ENCODE measurements at places on chromosomes 6 and 20.
A peak's percentile ranks its signal among the peaks of the same experiment; 100 is the strongest.

- DNase-seq = no peak
Measured at GRCh38 chr6:156960525-156960924, 183.3 kb downstream of the ARID1B start.

GRCh38 chr6:14450133-14450504, 332.5 kb downstream of the CD83 start:
- DNase-seq = no peak

DNA sequence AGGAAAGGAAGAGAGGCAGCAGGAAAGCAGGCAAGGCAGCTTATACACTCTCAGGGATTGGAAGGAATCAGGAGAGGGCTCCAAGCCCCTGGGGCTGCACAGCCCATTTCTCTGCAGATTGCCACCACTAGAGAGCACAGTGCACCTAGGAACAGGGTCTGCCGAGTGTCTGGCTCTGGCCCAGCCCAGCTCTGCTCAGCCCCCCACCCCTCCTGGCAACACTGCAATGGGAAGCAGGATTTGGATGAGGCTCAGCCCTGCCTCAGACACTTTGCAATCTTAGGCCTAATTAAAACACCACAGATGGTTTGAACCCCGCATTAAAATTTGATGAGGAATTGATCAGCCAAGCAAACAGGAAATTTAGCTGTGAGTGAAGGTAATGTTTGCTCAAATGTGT, 252.7 kb downstream of the DHX35 start:
- DNase-seq = no peak

- DNase-seq = no peak
Measured at GRCh38 chr6:146949425-146949824, 254.8 kb upstream of the STXBP5 start.

GRCh38 chr6:144659202-144660182, 374.4 kb downstream of the UTRN start:
- DNase-seq = no peak

- no peak for DNase-seq
Measured at GRCh38 chr20:35669681-35670080, 5.0 kb upstream of the CPNE1 start.

GRCh38 chr6:35089935-35090505, 51.1 kb downstream of the TCP11 start:
- DNase-seq = no peak

DNA sequence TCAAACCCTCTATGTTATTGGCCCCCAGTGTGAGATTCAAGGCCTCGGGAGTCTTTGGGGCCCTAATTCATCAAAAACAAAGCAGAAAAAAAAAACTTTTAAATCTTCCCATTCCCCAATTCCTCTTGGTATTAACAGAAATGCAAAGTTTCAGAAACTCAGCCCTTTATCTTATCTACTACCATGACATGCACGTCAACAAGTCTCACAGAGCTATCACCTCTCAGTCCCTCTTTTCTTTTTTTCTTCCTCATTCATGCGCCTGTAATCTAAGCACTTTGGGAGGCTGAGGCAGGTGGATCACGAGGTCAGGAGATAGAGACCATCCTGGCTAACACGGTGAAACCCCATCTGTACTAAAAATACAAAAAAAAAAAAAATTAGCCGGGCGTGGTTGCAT, 22.7 kb downstream of the SAMD3 start:
- no peak for DNase-seq

DNA sequence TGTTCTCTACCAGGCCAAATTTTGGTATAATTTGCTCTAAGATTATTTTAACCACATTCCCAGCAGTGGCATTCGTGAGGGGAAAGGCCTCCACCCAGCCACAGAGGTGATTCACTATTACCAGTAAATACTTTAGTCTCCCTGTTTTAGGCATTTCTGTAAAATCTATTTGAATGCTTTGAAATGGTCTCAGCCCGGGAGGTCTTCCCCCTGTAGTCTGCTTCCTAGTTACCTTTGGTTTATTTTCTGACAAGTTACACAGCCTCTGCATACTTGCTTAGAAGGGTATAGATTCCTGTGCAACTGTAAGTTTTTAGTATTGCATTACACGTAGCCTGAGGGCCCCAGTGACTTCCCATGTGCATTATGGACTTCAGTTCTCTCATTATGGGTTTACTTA, 248.7 kb downstream of the C6orf118 start:
- DNase-seq = no peak

DNA sequence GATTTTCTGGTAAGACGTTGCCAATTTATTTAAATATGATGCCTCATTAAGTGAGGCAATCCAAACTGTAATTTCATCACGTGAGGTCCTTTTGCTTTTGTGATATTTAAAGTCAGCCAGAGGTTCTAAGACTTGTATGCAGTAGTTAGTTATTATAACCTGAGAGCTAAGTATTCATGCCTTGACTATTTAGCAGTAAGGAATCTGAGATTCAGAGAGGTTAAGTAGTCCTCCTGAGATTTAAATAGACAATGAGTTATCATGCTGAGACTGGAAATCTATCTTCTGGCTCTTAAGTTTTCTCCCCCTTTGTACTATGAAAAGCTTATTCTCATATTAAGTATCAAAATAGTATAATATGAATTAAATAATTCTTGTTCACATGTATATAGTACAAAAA, 158.0 kb downstream of the UTRN start:
- no peak for DNase-seq

GRCh38 chr20:38429301-38429700, 5.8 kb downstream of the SNHG17 start:
- DNase-seq = no peak

DNA sequence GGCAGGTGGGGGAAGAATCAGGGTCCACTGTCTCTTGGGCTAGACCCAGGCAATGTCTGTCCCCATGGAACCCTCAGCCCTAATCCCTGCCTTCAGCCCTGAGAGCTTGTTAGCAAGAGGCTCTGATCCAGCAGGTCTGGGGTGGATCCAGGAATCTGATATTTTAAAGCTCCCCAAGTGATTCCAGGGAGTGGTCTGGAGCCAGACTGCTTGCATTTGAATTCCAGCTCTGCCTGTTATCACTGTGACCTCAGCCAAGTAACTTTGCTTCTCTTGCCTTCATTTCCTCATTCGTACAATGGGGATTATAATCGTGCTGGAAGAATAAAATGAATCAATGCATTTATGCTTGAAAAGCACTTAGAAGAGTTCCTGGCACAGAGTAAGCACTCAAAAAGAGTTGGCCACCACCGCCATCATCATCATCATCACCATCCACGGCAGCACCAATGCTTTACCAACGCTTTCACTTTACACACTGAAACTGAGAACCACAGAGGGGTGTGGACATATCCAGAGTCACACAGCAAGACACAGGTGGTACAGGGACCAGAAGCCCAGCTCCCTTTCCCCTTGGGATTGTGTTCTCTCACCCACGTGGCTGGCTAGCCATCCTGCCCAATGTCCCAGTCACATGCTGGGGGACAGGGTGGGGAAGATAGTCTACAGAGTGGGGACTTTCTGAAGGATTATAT, 75.7 kb upstream of the RALY start:
- DNase-seq = no peak

DNA sequence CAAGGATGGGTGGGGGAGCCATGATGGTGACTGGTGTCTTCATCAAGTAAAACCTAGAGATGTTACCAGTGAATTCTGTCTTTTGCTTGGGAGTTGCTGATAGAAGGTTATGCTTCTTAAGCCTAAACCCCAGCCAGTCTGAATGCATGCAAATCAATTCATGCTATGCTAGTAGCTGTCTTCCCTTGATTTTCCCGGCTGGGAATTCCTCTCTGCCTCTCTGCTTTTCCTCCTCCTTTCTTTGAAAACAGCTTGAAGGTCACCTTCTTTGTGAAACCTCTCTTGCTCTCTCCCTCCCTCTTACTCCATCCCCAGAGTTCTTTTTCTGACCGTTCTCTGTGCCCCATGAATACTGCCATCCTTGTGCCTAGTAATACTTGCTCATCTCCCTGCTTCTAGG, 58.9 kb downstream of the TMEM200A start:
- DNase-seq = no peak

DNA sequence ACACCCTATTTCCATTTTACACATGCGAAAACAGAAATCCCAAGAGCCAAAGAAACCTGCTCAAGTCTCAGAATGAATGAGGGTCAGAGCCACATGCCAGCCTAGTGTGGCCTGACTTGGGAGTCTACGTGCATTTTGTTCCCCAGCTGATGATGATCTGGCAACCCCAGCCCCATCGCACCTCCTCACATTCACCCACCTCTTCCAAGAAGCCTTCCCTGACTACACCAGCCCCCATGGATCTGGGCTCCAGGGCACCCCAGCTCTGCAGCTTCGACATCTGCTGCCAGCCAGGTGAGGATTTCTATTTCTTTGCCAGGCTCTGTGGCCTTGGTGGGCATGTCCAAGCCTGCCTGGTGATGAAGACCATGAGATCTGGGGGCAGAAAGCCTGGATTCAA, 41.0 kb downstream of the ANGPT4 start:
- DNase-seq = no peak

DNA sequence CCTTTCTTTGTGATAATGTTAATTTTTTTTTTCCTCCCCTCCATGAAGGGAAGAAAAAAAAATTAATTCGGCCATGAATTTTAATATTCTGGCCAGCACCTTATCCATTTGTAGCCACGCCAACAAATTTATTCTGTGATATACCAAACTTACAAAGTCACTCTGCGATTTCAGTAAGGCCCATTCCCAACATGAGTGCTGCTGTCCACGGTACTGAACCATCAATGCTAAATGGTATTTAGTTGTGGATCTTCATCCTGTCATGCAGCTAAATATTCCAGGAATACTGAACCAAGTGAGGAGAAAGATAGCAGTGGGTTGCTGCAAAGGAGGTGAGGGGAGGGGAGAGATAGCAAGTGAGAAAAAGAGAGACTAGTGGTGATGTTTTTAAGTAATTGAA, 19.5 kb upstream of the RSPH4A start:
- no peak for DNase-seq

- DNase-seq = no peak
Measured at GRCh38 chr20:64003960-64004725, 23.2 kb downstream of the PRPF6 start.

- DNase-seq = no peak
Measured at GRCh38 chr6:94446120-94446519, 1026.8 kb upstream of the EPHA7 start.

GRCh38 chr20:21615617-21616080, 89.8 kb upstream of the PAX1 start:
- DNase-seq = peak; percentile 3

GRCh38 chr6:109393886-109394281, 11.6 kb upstream of the CD164 start:
- DNase-seq = no peak

- no peak for DNase-seq
Measured at GRCh38 chr6:39773782-39774181, 18.4 kb upstream of the DAAM2 start.

Measured in activated CD4-positive, CD25-positive, alpha-beta regulatory T cell (primary cell).